ENCODE measurements at places on chromosomes 3 and 15.
A peak's percentile ranks its signal among the peaks of the same experiment; 100 is the strongest.

DNA sequence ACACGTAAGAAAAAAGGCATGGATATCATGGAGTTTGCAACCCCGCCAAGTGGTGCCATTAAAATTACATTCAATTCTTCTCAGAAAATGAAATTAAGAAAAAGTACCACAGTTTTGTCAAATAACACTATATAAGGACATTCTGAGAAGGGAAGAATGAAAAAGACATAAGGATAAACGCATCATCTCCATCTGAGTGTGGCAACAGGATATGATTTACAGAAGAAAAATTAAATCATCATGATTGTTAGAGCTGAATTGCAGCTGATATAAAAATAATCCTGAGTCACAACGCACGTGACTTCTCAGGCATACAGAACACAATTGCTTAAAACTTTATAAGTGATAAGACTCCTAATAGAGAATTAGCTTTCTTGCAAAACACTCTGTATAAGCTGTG lies 133.8 kb downstream of the GREM1 start:
- peak; percentile 96 for DNase-seq

DNA sequence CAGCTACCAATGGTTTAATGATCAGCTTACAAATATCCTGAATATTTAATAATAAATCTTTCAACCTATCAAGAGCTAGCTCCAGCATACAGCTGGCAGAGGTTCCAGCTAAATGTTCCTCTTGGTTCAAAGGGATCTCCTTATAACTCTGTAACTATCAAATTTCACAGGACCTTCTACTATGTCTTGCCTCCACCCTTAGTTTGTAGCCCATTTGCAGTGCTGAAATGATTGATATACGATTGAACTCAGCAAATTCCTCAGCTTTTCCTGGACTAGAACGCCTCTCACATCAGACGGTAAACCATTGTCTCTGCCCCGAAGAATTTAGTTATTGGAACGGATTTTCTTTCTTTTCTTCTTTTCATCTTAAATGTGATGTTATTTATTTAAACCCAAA lies 41.5 kb downstream of the CD200R1L start:
- DNase-seq, result no peak

GRCh38 chr3:134660046-134660441 lies 9.2 kb upstream of the KY start:
- DNase-seq, result no peak

GRCh38 chr3:13424141-13424844 lies 4.2 kb upstream of the NUP210 start:
- DNase-seq, result no peak

GRCh38 chr3:192170659-192171058 lies 556.7 kb downstream of the FGF12 start:
- peak; percentile 62 for DNase-seq

GRCh38 chr15:75459581-75459980 lies 8.1 kb upstream of the SIN3A start:
- DNase-seq, result no peak

GRCh38 chr3:49839193-49839809 lies 17.1 kb downstream of the TRAIP start:
- peak; percentile 56 for DNase-seq

GRCh38 chr3:99523431-99524127 lies 114.8 kb upstream of the COL8A1 start:
- no peak for DNase-seq

DNA sequence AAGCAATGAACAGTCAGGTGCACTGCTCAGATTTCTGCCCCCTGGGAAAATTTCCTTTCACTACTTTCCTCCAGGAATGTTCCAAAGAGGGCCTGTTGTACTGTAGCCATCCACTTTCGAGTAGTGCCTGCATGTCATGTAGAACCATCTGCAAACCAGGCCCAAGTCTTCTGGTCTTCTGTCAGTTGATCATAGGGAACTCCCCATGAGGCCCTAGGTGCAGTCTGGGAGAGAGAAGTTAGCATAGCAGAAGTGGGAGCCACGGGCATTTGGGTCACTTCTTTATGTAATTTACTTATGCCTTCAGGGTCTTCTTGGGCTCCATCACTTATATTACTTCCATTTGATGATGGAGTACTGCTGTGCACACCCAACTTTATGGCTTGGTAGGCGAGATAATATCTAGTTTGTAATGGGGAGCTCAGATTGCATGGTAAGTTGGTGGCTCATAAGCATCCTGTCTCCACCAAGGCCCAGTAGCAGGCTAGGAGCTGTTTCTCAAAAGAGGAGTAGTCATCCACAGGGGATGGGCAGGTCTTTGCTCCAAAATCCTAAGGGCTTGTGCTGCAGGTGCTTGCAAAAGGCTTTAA lies 151.4 kb downstream of the NFKBIZ start:
- DNase-seq, result no peak

DNA sequence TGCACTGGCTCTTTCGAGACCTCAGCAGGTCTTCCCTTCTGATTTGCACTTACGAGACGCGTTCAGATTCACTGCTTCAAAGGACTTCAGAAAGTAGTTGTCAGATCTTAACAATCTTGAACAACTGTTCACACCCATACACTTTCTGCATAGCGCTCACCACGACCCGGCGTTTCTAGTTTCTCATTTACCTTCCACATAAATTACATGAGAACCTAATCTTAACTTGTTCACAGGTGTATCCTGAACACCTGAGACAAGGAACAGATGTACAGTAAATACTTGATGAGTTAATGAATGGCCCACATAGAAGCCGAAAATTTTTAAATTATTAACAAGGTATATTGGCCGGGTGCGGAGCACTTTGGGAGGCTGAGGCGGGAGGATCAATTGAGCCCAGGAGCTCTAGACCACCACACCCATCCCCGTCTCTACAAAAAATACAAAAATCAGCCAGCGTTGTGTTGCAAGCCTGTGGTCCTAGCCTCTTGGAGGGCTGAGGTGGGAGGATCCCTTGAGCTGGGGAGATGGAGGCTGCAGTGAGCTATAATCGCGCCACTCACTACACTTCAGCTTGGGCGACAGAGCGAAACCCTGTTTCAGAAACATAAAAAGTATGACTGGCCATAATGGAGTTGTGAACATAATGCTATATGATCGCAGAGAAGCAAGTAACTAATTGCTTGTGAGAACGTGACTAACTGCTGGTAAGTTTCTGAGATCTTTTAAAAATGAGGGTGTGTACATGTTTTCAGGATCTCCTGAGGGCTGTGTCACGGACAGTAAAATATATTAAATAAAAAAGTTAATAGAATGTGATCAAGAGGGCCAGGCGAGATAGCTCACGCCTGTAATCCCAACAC lies 984 bp upstream of the SMARCC1 start:
- no peak for DNase-seq

- DNase-seq, result peak; percentile 55
Observed at GRCh38 chr3:172595664-172596393, 72.6 kb upstream of the TNFSF10 start.

DNA sequence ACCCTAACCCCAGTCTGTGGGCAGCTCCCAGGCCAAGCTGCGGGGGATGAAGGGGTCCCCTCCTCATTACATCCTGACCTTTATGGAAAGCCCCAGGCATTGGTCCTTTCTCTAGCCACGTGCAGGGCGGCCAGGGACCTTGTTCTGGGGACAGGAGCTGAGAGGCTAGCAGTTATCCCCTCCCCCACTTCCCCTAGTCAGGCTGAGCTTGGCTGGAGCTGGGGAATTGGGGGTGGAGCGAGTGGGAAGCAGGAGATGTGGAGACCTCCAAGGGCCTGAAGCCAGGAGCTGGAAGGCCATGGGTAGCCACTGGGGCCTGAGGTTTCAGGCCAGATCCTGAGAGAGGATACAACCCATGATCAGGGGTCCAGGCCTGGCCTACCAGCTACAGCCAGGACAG lies 45.8 kb downstream of the DNAH1 start:
- DNase-seq, result no peak

DNA sequence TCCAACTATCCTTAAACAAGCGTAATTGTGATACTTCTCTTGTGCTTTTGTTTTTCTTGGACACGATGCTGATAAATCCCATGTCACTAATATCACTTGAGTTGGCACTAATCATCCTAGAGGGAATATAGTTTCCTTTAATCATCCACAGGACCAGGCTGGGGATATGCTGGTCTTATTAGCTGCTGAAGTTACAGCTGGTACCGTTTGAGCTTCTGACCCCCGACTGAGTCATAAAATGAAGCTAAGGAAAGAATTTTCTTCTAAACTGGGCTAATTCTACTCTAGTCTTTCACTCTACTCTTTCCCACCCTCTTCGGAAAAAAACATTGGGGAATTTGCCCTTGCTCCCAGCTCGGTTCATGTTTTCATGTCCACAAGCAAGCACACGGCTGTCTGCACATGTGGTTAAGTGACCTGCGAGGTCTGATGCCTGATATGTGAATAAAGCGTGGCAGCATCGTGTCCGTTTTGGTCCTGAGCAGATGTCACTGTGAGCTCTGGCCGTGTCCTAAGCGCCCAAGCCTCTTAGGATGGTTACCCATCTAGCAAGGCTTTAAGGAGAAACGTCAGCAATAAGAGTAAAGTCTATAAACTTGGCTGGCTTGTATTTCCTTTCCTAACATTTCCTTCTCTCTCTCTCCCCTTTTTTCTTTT lies 223.7 kb downstream of the ITPR1 start:
- DNase-seq, result peak; percentile 76

DNA sequence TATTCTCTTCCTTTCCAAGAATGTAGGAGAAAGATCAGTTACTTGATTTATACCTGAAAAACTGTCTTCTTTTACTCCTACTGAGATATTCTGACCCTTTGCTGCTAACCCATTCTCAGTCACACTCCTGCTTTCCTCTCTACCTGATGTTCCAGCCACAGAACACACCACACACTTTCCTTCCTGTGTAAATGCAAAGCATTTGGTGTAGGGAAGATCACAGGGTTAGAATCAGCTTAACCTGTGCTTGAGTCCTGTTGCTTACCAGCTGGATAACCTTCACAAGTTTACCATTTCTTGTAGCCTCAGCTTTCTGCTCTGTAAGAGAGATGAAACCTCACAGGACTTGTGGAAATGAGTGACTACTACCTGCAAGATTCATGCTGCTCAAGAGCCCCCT lies 489.8 kb upstream of the GOLIM4 start:
- no peak for DNase-seq

GRCh38 chr3:19272296-19272695 lies 124.0 kb downstream of the KCNH8 start:
- DNase-seq, result no peak

- DNase-seq, result no peak
Observed at GRCh38 chr3:46143951-46144473, 64.1 kb downstream of the CCR1 start.

Measured in fibroblast of lung (primary cell).